NCI-H526 treated with DMSO at 0.1 percent for 48 hours (cell line): ENCODE measurements at places on chromosomes 12 and 14.
A peak's percentile ranks its signal among the peaks of the same experiment; 100 is the strongest.

DNA sequence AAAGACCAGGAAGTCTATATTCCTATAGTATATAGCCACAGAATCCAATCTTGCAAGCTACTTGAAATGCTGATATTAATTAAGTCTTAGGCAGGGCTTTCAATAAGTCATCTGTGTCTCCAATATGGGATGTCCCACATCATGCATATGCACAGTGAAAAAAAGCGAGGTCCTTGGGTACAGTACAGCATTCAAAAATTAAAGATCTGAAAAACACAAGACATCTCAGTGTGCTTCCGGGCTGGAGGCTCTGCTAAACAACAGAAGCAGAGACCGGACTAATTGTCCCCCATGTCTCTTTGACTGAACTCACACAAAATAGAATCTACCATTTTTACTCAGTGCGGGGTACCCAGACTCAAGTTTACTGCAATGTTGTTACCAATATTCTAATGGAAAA is 156.0 kb downstream of the DAD1 start:
- no peak for DNase-seq

DNA sequence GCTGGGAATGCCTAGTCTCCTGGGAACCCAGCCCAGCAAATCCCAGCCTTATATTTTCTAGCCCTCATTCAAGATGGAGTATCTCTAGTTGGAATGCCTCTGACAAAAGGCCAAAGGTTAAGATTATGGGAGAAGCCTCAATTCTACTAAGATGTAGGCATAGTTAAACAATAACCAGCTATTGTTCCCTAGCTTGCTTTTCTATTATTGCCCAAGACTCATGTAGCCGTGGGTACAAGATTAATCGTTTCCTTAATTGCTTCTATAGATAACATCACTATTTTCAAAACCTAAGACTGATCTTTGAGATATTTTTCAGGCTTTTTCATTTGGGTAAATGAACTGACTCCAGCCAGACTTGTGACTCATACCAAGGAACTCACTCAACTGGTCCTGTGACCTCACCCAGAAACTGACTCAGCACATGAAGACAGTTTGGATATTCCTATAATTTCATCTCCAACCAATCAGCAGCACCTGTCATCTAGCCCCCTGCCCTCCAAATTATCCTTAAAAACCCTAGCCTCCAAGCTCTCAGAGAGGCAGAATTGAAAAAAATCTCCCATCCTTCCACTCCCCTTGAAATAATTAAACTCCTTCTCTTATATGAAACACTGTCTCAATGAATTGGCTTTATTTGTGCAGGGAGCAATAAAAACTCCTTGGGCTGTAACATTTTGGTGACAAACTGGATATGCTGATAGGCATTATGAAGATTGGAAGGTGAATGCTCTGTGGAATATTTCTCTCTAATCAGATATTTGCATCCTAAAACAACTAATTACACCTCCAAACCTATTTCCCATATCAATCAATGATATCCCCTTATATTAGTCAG is 589.0 kb downstream of the C12orf50 start:
- no peak for DNase-seq

DNA sequence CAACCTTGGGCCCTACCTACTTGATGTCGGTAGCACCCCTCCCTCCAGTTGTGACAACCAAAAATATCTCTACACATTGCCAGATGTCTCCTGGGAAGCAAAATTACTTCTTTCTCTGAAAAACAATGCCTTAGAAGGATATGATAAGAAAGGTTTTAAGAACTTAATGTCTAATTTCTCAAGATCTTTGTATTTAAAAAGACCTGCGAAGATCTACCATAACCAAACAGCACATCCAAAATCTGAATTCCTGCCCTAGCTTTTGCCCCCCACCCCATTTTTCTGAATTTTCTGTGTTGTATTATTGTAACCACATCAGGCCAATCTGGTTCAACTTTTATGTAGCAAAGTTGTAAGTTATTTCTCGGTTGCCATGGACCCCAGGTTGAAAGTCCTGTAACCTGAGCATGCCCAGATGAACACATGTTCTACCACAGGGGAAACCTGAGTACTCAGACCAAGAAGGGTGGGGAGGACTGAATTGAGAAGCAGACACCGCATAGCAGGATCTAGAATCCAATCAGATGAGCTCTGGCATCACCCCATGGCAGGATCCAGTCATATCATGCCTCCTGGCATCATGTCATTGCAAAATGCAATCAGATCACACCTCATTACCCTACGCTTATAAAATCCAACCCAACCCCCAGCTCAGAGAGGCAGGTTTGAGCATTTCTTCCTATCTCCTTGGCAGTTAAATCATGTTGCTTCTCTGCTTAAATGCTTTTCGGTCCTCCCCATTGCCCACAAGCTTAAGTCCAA is 8.7 kb downstream of the TMEM253 start:
- DNase-seq: no peak

- DNase-seq: no peak
Observed at GRCh38 chr14:75450381-75451276, 22.8 kb downstream of the JDP2 start.

- DNase-seq: no peak
Observed at GRCh38 chr12:132154341-132154761, 10.1 kb downstream of the NOC4L start.

- peak; percentile 48 for DNase-seq
Observed at GRCh38 chr12:113932381-113933196, 33.5 kb downstream of the RBM19 start.

- DNase-seq: no peak
Observed at GRCh38 chr14:23647619-23648018, 11.5 kb downstream of the DHRS2 start.

DNA sequence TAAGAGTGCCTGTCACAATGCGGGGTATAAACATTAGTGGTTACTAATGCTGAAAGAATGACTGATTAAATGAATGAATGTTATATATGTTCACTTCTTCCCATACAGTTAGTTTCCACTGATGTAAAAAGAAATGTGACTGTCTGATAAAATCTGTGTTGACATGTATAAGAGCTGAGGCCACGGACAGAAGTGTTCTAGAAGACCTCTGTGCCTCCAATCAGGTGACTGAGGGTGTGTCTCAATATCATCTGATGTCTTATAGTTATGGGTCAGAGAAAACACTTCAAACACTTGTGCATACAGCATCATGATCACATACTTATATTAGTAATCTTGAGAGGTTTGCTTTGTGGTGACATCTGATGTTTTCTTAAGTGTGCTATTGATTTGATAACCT is 183.4 kb downstream of the TTC7B start:
- no peak for DNase-seq

- no peak for DNase-seq
Observed at GRCh38 chr14:73741876-73742519, 27.8 kb upstream of the PNMA1 start.

- DNase-seq: peak; percentile 33
Observed at GRCh38 chr12:16833376-16834015, 227.5 kb upstream of the LMO3 start.

GRCh38 chr12:89960607-89961394 is 252.2 kb upstream of the ATP2B1 start:
- no peak for DNase-seq

GRCh38 chr14:86627080-86627479 is 1097.1 kb downstream of the FLRT2 start:
- DNase-seq: no peak

GRCh38 chr12:29103539-29103974 is 45.5 kb upstream of the FAR2 start:
- DNase-seq: no peak
